ENCODE measurements at places on chromosomes 1 and 21. TPM values are rescaled to one million over a fixed set of nuclear protein-coding genes. Genes with fewer than 3 reads are reported as not detected.

The FCGR3A gene
- total RNA-seq: 15.5 TPM

The MIS18A gene
- 4.3 TPM for total RNA-seq

The VAV3 gene
- 64.4 TPM for total RNA-seq

The PLA2G2C gene
- not detected for total RNA-seq

The AKR1A1 gene
- 164 TPM for total RNA-seq

The LCE2C gene
- not detected for total RNA-seq

The GPX7 gene
- 9.9 TPM for total RNA-seq

The TOE1 gene
- total RNA-seq: 6.4 TPM

The ADAMTS1 gene
- total RNA-seq: 25.6 TPM

The ODF2L gene
- total RNA-seq: 20.9 TPM

The DARS2 gene
- total RNA-seq: 10.3 TPM

The NMNAT2 gene
- 0.26 TPM for total RNA-seq

- H3K4me1 ChIP-seq: no peaks in the 10 kb centered on the region
- no peak overlapping the region for H3K27ac ChIP-seq
- no peak overlapping the region for H3K4me3 ChIP-seq
- no peaks in the 10 kb centered on the region for H3K36me3 ChIP-seq
- DNase-seq: no peak
Measured at GRCh38 chr21:44461464-44462001, 6.2 kb downstream of the LRRC3 start.

GRCh38 chr1:108010581-108010980, 45.6 kb upstream of the VAV3 start:
- H3K4me1 ChIP-seq: no peaks in the 10 kb centered on the region
- H3K27ac ChIP-seq: no peak overlapping the region
- no peak for DNase-seq
- H3K4me3 ChIP-seq: no peak overlapping the region

DNA sequence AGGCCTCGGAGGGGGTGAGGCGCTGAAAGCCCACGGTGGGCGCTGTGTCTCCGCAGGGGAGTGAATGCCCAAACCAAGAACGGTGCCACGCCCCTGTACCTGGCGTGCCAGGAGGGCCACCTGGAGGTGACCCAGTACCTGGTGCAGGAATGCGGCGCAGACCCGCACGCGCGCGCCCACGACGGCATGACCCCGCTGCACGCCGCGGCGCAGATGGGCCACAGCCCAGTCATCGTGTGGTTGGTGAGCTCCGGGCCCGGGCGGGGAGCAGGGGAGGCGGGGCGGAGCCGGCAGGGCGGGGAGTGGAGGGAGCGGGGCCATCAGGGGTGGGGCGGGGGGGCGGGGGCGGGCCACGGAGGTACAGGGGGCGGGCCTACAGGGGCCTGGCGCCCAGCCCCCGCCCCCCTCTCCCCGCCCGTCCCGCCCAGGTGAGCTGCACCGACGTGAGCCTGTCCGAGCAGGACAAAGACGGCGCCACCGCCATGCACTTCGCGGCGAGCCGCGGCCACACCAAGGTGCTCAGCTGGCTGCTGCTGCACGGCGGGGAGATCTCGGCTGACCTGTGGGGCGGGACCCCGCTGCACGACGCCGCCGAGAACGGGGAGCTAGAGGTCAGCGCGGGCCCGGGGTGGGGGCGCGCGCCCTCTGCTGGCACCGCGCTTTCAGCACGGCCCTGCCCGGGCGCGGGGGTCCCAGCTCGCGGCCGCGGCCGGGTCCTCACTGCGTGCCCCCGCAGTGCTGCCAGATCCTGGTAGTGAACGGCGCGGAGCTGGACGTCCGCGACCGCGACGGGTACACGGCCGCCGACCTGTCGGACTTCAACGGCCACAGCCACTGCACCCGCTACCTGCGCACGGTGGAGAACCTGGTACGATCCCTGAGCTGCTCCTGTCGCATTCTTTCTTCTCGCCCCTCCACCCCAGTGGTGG, 15.9 kb downstream of the ESPN start:
- DNase-seq: no peak
- H3K36me3 ChIP-seq: no peaks in the 10 kb centered on the region
- peaks cover 21% of the 10 kb centered on the region for H3K4me1 ChIP-seq
- no peak overlapping the region for H3K27ac ChIP-seq
- H3K4me3 ChIP-seq: peak overlapping the region; percentile 25

GRCh38 chr1:111222308-111223125, 5.0 kb upstream of the CHI3L2 start:
- H3K27me3 ChIP-seq: no peaks in the 10 kb centered on the region
- DNase-seq: no peak
- no peak overlapping the region for H3K27ac ChIP-seq
- no peaks in the 10 kb centered on the region for H3K36me3 ChIP-seq
- peaks cover 13% of the 10 kb centered on the region for H3K4me1 ChIP-seq

GRCh38 chr1:151728151-151729054, 7.1 kb downstream of the RIIAD1 start:
- no peaks in the 10 kb centered on the region for H3K36me3 ChIP-seq
- H3K27ac ChIP-seq: peak overlapping the region; percentile 55
- H3K4me1 ChIP-seq: peaks cover 14% of the 10 kb centered on the region
- H3K4me3 ChIP-seq: peak overlapping the region; percentile 46
- DNase-seq: no peak

GRCh38 chr1:245790441-245790840, 635.7 kb downstream of the KIF26B start:
- no peak for DNase-seq
- H3K4me3 ChIP-seq: no peak overlapping the region
- H3K4me1 ChIP-seq: no peaks in the 10 kb centered on the region
- no peaks in the 10 kb centered on the region for H3K27me3 ChIP-seq

DNA sequence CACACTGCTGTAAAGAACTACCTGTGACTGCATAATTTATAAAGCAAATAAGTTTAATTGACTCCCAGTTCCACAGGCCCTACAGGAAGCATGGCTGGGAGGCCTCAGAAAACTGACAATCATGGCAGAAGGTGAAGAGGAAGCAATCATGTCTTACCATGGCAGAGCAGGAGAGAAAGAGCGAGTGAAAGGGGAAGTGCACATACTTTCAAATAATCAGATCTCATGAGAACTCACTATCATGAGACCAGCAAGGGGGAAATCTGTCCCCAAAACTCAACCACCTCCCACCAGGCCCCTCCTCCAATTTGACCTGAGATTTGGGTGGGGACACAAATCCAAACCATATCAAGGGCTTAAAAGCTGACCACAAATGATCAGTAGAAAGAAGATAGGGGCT, 493.2 kb downstream of the PTPRC start:
- no peak for DNase-seq
- no peak overlapping the region for H3K4me3 ChIP-seq
- no peaks in the 10 kb centered on the region for H3K27me3 ChIP-seq
- no peaks in the 10 kb centered on the region for H3K36me3 ChIP-seq
- H3K27ac ChIP-seq: no peak overlapping the region
- H3K4me1 ChIP-seq: no peaks in the 10 kb centered on the region

DNA sequence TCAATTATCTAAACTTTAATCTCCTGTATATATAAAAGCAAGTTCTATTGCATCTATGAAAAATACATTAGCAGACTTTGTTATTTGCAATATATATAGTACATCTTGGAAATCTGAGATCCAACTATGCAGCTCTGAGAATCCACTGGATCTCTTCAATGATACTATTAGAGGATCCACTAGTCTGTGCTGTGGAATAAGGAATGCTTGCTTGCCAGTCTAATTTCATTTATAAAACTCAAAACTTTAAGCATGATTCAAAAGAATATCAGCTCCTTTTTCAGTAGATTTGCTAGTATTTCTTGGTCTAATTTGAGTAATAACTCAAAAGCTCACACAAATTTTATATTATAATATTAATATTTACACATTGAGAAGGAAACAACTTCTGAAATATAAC, 115.1 kb downstream of the SPATA6 start:
- H3K4me1 ChIP-seq: no peaks in the 10 kb centered on the region
- H3K36me3 ChIP-seq: no peaks in the 10 kb centered on the region

GRCh38 chr1:93821423-93822144, 57.4 kb downstream of the DNTTIP2 start:
- H3K27me3 ChIP-seq: no peaks in the 10 kb centered on the region
- no peak overlapping the region for H3K27ac ChIP-seq
- H3K4me1 ChIP-seq: no peaks in the 10 kb centered on the region

GRCh38 chr1:199101635-199102034, 462.8 kb downstream of the PTPRC start:
- H3K27me3 ChIP-seq: no peaks in the 10 kb centered on the region
- no peak overlapping the region for H3K27ac ChIP-seq
- H3K4me1 ChIP-seq: no peaks in the 10 kb centered on the region
- no peak overlapping the region for H3K4me3 ChIP-seq

DNA sequence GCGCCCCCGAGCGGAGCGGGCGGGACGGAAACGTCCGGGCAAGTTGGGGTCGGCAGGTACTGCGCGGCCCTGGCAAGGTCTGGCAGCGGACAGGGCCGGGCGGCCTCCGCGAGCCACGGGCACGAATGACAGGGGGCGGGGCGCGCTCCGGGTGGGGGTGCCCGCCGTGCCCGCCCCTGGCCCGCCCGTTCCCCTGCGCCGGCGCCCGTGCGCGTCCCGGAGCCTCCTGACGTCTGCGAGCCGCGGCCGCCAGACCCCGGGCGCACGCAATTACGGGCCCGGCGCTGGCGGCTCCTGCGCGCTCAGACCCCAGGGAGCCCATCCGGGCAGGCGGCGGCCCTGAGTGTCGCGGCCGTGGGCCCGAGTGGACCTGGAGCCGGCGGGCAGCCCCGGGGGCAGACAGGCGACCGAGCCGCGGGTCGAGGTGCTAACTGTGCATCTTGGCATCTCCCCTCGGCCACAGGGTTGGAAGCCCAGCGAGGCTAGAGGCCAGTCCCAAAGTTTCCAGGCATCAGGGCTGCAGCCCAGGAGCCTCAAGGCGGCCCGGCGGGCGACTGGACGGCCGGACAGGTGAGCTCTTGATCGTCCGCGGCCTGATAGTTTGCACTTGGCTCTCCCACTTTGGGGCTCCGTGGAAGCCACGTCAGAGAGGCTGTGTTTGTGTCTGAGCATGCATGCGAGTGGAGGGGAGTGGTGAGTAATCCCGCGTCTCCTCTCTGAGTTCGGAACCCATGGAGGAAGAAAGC, 918 bp downstream of the MIB2 start:
- no peak for DNase-seq
- peaks cover 36% of the 10 kb centered on the region for H3K36me3 ChIP-seq
- peak overlapping the region; percentile 92 for H3K4me3 ChIP-seq
- peaks cover 24% of the 10 kb centered on the region for H3K4me1 ChIP-seq

DNA sequence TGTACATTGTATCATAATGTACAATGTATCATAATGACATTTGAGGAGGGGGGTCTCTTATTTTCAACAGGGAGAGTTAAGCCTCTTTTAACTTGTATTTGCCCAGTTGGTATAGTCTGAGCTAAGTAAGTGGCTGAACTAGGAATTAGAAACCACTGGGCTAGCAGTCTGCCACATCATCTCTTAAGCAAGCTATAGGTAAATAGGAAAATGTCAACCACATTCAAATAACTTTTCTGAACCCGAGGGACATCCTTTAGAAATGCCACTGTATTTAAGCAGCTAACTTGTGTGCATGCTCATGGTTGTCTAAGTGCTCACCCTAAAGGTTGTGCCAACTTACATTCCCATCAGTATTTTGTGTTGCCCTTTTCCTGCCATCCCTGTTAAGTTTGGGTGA, 35.5 kb upstream of the ASB17 start:
- DNase-seq: no peak
- H3K4me3 ChIP-seq: no peak overlapping the region
- H3K27ac ChIP-seq: no peak overlapping the region
- H3K27me3 ChIP-seq: no peaks in the 10 kb centered on the region

- H3K4me1 ChIP-seq: peaks cover 64% of the 10 kb centered on the region
- H3K4me3 ChIP-seq: no peak overlapping the region
- H3K27me3 ChIP-seq: no peaks in the 10 kb centered on the region
- H3K36me3 ChIP-seq: no peaks in the 10 kb centered on the region
- peak overlapping the region; percentile 52 for H3K27ac ChIP-seq
- no peak for DNase-seq
Measured at GRCh38 chr1:63630238-63630637, 37.0 kb downstream of the PGM1 start.

DNA sequence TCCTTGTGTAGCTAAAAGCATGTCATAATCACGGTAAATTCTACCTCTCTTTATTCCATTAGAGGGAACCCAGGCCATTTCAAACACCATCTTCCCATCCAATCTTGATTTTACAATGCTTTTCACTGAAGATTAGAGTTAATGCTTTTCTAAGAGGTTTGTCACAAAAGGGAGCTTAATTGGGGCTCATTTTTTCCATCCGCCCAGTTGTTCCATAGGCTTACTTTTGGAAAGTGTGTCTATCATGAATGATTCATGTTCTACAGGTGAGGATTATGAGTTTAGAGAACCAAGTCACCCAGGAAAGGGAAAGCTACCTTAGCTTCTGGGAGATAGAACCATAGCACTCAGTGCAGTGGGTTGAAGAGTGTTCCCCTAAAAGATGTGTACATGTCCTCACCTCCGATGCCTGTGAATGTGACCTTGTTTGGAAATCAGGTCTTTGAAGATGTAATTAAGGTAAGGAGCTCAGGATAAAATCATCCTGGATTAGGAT, 286.9 kb upstream of the RUNX1 start:
- DNase-seq: no peak
- H3K4me3 ChIP-seq: no peak overlapping the region
- no peaks in the 10 kb centered on the region for H3K27me3 ChIP-seq
- H3K36me3 ChIP-seq: no peaks in the 10 kb centered on the region
- no peaks in the 10 kb centered on the region for H3K4me1 ChIP-seq

DNA sequence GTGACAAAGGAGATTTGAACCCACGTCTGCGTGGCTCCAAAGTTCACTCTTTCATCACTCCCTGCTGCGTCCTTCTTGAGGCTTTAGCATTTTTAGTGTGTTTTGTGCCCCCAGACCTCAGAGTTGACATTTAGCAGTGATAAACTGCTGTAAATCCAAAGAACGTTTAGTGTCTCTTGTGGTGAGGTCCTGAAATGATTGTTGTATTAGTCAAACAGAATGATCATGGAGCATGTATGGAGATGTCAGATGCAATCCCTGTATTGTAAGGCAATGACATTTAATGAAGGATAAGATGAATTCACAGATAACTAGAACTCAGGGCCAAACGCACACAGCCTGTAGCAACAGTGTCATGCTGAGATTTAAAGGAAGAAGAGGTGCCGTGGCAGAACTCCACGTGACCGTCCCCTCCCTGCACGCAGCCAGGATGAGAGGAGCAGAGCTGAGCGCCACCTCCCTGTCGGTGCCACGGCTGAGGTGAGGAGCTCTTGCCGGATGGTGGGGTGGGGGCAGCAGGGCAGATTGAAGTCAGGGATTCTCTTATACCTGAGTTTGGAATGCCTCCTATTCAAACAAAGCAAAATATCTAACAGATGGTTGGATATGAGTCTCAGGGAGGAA, 30.1 kb downstream of the NTPCR start:
- H3K36me3 ChIP-seq: peaks cover 8% of the 10 kb centered on the region
- no peak overlapping the region for H3K27ac ChIP-seq
- no peaks in the 10 kb centered on the region for H3K4me1 ChIP-seq
- no peak overlapping the region for H3K4me3 ChIP-seq
- no peak for DNase-seq
- no peaks in the 10 kb centered on the region for H3K27me3 ChIP-seq

DNA sequence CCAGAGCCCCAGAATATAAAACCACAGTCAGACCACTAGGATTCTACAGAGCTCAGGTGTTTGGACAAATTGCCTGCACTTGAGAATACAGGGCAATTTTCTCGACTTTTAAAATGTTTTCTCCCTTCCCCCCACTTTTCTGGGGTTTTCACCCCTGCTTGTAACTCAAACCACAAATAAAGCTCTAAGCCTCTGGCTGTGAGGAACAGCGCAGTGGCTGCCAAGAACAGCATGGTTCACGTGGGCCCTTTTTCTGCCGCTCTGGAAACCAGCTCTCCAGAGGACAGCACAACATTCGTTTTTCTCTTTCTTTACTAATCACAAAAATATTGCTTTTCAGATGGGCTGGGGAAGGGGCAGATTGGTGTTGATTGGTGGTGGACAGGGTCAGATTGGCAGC, 102.2 kb upstream of the JUN start:
- peak overlapping the region; percentile 68 for H3K27ac ChIP-seq
- H3K27me3 ChIP-seq: no peaks in the 10 kb centered on the region
- peaks cover 80% of the 10 kb centered on the region for H3K4me1 ChIP-seq
- H3K4me3 ChIP-seq: no peak overlapping the region
- H3K36me3 ChIP-seq: no peaks in the 10 kb centered on the region

Data from esophagus squamous epithelium (tissue), 5 donors.